Sciatic nerve (tissue), 2 donors: ENCODE measurements at places on chromosomes 2 and 18.

- DNase-seq = no peak
Observed at GRCh38 chr2:240069829-240070228, 16.5 kb upstream of the OR6B3 start.

DNA sequence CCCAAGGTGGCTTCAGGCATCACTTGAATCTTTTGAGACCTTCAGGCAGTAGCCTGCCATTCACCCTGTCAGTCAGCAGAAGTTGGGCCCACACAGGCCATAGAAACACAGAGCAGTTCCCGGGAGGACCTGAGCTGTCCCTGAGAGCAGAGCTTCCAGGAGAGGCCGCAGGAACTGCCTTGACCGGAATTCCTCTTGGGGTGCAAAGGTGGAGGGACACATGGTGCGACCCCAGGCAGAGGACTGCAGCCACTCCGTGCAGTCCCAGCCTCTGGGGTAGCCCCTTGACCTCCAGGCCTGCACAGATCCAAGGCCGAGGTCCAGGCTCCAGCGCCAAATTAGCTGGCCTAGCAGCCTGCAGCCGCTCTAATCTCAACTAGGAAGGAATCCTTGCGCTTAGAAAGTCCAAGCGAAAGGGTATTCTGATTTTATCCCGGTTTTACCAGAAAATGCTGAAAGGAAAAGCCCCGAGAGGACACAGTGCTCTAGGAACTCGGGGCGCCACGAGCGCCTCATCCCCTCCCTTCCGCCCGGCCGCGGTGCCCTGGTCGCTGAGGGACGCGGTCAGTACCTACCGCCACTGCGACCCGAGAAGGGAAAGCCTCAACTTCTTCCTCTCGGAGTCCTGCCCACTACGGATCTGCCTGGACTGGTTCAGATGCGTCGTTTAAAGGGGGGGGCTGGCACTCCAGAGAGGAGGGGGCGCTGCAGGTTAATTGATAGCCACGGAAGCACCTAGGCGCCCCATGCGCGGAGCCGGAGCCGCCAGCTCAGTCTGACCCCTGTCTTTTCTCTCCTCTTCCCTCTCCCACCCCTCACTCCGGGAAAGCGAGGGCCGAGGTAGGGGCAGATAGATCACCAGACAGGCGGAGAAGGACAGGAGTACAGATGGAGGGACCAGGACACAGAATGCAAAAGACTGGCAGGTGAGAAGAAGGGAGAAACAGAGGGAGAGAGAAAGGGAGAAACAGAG is 5.4 kb downstream of the SIX2 start:
- no peak for DNase-seq

DNA sequence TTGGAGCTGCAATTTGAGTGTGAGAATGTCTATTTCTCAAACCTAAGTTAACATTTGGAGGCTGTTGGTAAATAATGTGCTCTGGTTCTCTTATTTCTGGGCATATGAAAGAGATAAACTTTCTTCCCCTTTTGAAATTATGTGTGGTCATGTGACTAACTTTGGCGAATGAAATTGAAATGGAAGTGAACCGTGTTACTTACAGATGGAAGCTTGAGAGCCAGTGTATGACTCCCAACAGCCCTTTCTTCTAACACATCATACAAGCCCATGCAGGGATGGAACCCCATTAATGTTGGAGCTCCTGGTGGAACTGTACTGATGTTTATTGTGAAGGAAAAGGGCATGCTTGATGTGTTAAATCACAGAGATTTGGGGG is 725.8 kb downstream of the TSN start:
- no peak for DNase-seq

- DNase-seq = no peak
Observed at GRCh38 chr2:118922254-118922653, 19.7 kb upstream of the MARCO start.

GRCh38 chr2:217604527-217605194 is 398.1 kb downstream of the TNS1 start:
- no peak for DNase-seq

DNA sequence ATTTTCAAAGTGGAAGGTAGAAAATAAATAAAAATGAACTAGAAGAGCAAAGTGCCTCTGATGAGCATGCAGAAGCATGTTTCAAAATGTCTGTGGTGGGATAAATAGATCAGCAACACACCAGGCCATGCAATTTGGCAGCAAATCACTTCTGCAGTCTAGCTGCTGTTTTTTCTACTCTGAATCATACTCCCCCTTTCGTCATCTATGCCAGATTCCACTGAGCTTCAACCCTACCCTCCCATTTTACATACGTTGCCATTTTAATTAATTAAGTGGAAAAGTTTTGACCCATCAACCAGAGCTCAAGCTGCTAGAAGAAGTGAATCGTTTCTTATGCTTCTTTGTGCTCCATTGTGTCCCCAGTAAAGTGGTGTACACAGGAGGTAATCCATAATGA is 79.3 kb downstream of the NRXN1 start:
- DNase-seq = no peak

GRCh38 chr2:227876300-227876801 is 4.9 kb downstream of the DAW1 start:
- no peak for DNase-seq

DNA sequence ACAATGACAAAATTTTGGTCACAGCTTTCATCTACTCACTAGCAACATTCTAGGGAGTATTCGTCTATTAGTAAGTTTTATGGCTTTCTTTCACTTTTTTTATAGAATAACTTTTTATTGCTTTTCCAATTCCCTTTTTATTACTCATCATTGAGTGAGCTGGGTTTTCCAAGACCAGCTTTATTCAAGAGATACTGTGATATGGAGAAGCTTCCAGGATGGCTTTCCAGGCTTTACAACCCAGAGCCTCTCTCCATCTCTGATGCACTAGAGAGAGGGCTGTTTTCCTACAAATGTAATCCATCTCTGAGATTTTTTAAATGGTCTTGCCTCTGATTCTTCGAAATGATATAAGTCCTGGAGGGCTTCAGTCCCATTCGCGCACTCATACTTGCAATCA is 118.3 kb downstream of the LDLRAD4 start:
- DNase-seq = no peak

DNA sequence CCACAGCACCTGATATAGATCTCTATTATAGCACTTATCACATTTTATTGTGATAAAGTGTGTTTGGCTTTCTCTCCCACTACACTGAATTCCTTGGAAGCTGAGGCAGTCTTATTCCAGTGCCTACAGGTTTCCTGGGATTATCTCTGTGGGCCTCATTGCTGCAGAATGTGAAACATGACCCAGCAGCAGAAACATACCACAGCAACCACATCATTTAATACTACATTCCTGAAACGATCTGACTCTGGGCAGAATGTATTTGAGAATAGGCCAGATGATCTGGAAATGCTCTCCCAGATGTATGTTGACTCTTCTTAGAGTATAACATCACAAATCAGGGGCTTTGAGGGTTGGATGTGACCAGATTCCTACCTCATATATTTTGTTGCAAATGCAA is 323.5 kb upstream of the TANK start:
- no peak for DNase-seq

- peak; percentile 19 for DNase-seq
Observed at GRCh38 chr2:131049150-131049718, 44.0 kb downstream of the FAM168B start.

- no peak for DNase-seq
Observed at GRCh38 chr2:210363261-210363660, 48.3 kb upstream of the MYL1 start.

DNA sequence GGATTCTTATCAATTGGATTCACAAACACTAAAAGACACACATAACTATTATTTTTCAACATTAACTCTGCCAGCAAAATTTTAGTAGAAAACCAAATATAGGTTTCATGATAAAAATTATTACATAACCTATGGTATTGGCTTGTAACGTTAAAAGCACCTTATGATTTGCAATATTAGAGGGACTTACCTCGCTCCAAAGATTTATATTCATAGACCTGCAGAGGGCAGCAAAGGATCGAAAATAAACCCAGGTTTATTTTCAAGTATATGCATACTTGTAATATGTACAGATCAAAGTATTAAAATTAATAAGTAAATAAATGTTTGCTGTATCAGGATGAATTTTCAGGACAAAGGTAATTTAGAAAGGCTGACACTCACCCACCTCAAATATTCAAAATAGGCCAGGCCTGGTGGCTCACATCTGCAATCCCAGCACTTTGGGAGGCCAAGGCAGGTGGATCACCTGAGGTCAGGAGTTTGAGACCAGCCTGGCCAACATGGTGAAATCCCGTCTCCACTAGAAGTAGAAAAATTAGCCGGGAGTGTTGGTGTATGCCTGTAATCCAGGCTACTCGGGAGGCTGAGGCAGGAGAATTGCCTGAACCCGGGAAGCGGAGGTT is 45.3 kb downstream of the LRPPRC start:
- DNase-seq = no peak

- no peak for DNase-seq
Observed at GRCh38 chr2:210660-211059, 53.2 kb downstream of the SH3YL1 start.

DNA sequence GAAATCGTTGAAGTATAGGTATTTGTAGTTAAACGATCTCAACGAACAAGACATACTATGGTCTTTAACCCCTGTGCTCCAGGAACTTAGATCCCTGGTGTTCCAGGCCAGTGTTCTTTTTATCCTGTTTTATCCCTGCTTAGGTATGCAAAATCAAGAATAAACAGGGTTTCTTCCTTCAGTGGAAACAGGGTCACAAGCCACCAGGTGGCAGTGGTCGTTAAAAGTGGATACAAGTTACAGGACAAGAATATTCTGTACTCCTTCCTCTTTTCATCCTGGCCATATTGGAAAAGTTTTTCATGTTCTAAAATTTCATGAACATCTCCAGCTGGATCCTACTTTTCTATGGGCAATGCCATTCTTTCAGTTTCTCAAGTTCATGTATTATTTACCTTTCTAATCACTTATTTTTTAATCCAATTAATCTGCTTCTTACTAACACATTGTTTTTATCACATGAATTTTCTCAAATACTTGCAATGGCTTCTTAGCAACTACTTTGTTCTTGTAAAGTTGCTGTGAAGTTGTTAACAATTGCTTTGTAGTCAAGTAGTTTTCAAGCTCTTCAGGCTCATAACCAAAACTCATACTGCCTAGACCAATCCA is 16.4 kb upstream of the HNMT start:
- peak; percentile 81 for DNase-seq

DNA sequence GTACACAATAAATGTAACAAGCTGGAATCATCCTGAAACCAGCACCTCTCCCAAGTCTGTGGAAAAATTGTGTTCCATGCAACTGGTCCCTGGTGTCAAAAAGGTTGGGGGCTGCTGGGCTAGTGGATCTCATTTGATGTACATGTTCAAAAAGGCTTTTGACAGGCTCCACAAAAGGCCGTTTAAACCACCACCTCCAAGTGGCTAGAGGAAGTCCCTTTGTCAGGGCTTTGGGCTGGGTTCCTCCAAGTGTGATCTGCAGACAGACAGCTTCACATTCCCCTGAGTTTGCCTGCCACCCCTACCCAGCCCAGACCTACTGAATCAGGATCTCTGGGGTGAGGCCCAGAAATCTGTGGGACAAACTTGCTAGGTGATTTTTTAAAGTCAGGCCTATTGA is 84.7 kb downstream of the TGFA start:
- no peak for DNase-seq

GRCh38 chr18:59902993-59903610 is 3.3 kb downstream of the PMAIP1 start:
- DNase-seq = no peak

- DNase-seq = peak; percentile 75
Observed at GRCh38 chr2:9347411-9347881, 75.9 kb downstream of the ITGB1BP1 start.

DNA sequence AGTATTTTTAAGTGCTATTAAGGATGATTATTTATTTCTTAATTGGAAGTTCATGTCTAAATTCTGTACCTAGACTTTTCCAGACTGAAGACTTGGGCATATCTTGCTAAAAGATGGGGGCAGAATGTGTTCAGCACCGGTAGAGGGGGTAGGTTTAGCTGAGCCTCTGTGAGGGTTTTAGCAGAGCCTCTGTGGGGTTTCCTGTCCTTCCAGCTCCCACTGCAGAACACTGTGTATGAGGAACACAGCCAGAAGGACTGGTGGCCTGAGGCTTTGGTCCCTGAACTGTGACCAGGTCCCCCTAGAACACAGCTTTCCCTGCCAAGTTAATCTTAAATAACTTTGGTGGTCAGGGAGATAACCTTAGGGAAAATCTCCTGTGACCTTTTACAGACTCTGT is 123.4 kb upstream of the EPC2 start:
- DNase-seq = no peak

DNA sequence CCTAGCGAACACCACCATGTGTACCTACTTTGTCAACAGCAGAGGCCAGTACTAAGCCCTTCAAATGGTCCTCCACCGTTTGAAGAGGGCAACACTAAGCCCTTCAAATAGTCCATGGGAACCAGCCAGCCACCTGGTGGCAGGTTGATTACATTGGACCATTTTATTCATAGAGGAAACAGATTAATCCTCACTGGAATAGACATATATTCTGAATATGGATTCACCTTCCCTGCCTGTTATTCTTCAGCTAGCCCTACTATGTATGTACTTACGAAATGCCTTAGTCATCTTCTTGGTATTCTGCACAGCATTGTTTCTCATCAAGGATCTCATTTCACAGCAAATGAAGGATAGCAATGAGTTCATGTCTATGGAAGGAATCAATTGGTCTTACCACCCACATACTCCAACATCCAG is 10.0 kb upstream of the ZNF396 start:
- DNase-seq = no peak

DNA sequence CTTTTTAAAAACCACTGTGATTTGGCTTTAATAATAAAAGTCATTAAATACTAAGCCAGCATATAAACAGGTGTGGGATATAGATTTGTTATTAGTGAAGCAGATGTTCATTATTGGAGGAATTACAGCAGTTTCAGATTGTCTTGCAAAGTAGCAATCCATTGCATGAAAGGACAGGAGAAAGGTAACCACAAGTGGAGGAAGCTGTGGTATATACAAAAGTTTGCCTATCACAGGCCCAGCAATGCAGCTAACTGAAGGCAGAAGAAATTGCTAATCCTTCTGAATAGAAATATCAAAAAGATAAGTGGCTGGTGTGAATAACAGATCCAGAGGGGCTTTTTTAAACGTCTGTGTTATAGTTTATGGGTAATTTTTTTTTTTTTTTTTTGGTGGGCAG is 199.4 kb downstream of the ZNF385B start:
- no peak for DNase-seq

DNA sequence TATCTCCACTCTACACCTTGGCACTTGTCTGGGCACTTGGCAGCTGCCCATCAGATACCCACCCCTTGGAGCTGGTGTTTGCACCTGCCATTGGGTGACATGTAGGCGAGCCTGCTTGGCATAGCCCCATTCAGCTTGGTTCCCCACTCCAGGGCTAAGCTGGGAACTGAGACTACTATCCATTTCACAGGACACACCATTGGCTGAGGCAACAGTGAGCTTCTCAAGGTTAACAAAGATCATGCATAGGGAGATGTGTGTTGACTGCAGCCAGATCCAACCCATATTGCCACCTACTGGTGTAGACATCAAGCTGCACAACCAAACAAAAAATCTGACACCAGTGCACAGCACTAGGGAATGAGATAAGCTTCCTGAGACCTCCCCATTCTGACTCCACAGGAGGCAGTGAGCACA is 1389.8 kb upstream of the TMEFF2 start:
- DNase-seq = no peak

- DNase-seq = no peak
Observed at GRCh38 chr2:150341982-150342680, 145.3 kb downstream of the RND3 start.
